Pancreas (tissue), 10 donors: ENCODE measurements at places on chromosomes 5 and 9. TPM values are rescaled to one million over a fixed set of nuclear protein-coding genes. Genes with fewer than 3 reads are reported as not detected.
A peak's percentile ranks its signal among the peaks of the same experiment; 100 is the strongest.

The FOXD4L5 gene
- 0.16 TPM for total RNA-seq

GRCh38 chr9:17045381-17045940 lies 89.4 kb upstream of the CNTLN start:
- H3K36me3 ChIP-seq: no peaks in the 10 kb centered on the region
- H3K27me3 ChIP-seq: no peaks in the 10 kb centered on the region
- no peak for DNase-seq
- no peaks in the 10 kb centered on the region for H3K4me1 ChIP-seq
- no peak overlapping the region for H3K4me3 ChIP-seq

GRCh38 chr5:61275841-61276240 lies 56.2 kb upstream of the ZSWIM6 start:
- no peaks in the 10 kb centered on the region for H3K36me3 ChIP-seq
- H3K27me3 ChIP-seq: no peaks in the 10 kb centered on the region
- no peak overlapping the region for H3K27ac ChIP-seq
- DNase-seq: no peak

- H3K4me3 ChIP-seq: no peak overlapping the region
- no peaks in the 10 kb centered on the region for H3K36me3 ChIP-seq
- no peaks in the 10 kb centered on the region for H3K27me3 ChIP-seq
- DNase-seq: no peak
- H3K27ac ChIP-seq: no peak overlapping the region
- peaks cover 9% of the 10 kb centered on the region for H3K4me1 ChIP-seq
Observed at GRCh38 chr5:143376911-143377813, 26.3 kb downstream of the NR3C1 start.

The ACSL6 gene
- total RNA-seq: 3.3 TPM

- H3K36me3 ChIP-seq: no peaks in the 10 kb centered on the region
- no peaks in the 10 kb centered on the region for H3K4me1 ChIP-seq
- H3K27ac ChIP-seq: no peak overlapping the region
- H3K27me3 ChIP-seq: no peaks in the 10 kb centered on the region
- DNase-seq: peak; percentile 18
Observed at GRCh38 chr9:14561929-14562405, 131.3 kb downstream of the ZDHHC21 start.

DNA sequence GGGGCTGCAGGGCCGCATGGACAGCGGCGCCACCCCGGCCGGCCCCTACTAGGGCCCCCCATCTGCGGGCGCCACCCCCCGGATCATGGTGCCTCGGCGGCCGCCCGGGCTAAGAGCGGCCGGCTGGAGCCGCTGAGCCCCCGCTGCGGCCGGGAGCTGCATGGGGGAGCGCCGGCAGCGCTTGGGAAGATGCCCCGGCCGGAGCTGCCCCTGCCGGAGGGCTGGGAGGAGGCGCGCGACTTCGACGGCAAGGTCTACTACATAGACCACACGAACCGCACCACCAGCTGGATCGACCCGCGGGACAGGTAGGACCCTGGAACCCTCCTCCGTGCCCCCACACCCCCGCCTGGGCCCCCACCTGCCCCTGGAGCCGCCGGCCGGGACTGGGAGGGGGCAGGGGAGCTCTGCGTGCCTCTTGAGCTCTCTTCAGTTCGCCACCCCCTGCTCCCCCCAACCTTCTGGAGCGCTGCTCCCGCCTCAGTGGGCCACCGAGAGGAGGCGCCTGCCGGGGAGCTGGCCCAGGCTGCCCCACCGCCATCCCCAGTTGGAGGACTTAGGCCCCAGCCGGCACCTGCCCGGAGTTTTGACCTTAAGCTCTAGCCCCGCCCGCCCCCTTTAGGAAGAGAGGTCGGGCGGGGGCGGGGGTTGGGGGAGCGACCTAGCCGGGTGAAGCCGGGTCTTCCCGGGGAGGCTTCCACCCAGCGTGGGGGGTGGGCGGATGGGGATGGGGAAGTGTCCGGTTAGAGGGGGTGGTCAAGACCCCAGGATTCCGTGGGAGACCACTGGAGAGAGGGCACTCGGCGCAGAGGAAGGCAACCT lies 730 bp downstream of the WWC1 start:
- peaks cover 39% of the 10 kb centered on the region for H3K4me1 ChIP-seq
- DNase-seq: peak; percentile 69
- H3K36me3 ChIP-seq: no peaks in the 10 kb centered on the region
- peak overlapping the region; percentile 81 for H3K4me3 ChIP-seq
- peak overlapping the region; percentile 50 for H3K27ac ChIP-seq

- no peak overlapping the region for H3K27ac ChIP-seq
- no peak overlapping the region for H3K4me3 ChIP-seq
- no peaks in the 10 kb centered on the region for H3K36me3 ChIP-seq
- DNase-seq: peak; percentile 13
- H3K4me1 ChIP-seq: no peaks in the 10 kb centered on the region
Observed at GRCh38 chr5:112635771-112636731, 101.6 kb upstream of the APC start.

- H3K36me3 ChIP-seq: no peaks in the 10 kb centered on the region
- H3K4me1 ChIP-seq: no peaks in the 10 kb centered on the region
- no peak overlapping the region for H3K27ac ChIP-seq
- H3K27me3 ChIP-seq: no peaks in the 10 kb centered on the region
- H3K4me3 ChIP-seq: no peak overlapping the region
Observed at GRCh38 chr5:3394891-3395599, 200.6 kb upstream of the IRX1 start.

- no peaks in the 10 kb centered on the region for H3K36me3 ChIP-seq
- H3K4me1 ChIP-seq: peaks cover 12% of the 10 kb centered on the region
Observed at GRCh38 chr9:113996531-113997001, 81.5 kb downstream of the AMBP start.

The ZFP62 gene
- total RNA-seq: 11.9 TPM

- no peak for DNase-seq
- no peaks in the 10 kb centered on the region for H3K4me1 ChIP-seq
- H3K36me3 ChIP-seq: no peaks in the 10 kb centered on the region
- no peak overlapping the region for H3K4me3 ChIP-seq
- no peak overlapping the region for H3K27ac ChIP-seq
Observed at GRCh38 chr9:13648676-13649075, 369.2 kb upstream of the MPDZ start.

DNA sequence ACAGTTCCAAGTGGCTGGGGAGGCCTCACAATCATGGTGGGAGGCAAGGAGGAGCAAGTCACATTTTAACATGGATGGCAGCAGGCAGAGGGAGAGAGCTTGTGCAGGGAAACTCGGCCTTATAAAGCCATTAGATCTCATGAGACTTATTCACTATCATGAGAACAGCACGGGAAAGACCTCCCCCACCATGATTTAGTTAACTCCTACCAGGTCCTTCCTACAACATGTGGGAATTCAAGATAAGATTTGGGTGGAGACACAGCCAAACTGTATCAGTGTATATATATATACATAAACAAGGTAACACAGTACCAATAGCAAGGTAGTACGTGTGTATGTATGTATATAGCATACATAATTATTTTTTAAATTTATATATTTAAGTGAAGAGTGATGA lies 50.9 kb downstream of the NFX1 start:
- no peaks in the 10 kb centered on the region for H3K27me3 ChIP-seq
- no peak for DNase-seq
- H3K27ac ChIP-seq: no peak overlapping the region
- no peak overlapping the region for H3K4me3 ChIP-seq
- H3K4me1 ChIP-seq: no peaks in the 10 kb centered on the region
- H3K36me3 ChIP-seq: peaks cover 84% of the 10 kb centered on the region

- H3K27ac ChIP-seq: no peak overlapping the region
- no peaks in the 10 kb centered on the region for H3K4me1 ChIP-seq
- no peaks in the 10 kb centered on the region for H3K27me3 ChIP-seq
- no peaks in the 10 kb centered on the region for H3K36me3 ChIP-seq
Observed at GRCh38 chr9:83382421-83382820, 155.8 kb downstream of the FRMD3 start.

DNA sequence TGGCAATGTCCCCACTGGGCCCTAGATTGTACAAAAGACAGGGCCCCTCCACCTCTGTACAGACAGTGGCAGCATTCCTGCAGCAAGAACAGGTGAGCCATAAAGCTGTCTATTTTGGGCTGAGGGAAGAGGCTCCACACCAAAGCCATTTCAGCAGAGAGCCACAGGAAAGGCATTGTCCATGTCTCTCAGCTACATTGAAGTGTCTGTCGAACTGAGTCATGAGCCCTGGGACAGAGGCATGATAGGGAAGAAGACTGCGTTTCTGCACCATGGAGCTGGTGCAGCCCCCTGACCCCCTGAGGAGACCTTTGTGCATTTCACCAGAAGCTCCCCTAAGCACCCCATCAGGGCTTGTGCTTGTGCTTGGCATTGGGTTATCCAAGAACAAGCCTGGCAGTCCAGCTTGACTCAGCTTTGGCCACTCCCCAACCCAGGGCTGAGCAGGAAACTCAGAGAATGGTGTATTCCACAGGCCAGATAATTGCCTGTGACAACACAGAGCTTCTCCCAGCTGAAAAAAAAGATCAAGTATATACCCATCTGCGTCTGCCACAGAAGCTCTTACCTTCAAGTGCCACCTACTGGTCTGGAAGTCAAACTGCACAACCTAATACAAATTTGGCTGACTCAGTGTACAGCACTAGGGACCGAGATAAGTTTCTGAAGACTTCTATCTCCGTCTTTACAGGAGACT lies 5.9 kb upstream of the FRMD3 start:
- H3K36me3 ChIP-seq: no peaks in the 10 kb centered on the region
- H3K4me1 ChIP-seq: no peaks in the 10 kb centered on the region
- no peaks in the 10 kb centered on the region for H3K27me3 ChIP-seq
- no peak for DNase-seq

DNA sequence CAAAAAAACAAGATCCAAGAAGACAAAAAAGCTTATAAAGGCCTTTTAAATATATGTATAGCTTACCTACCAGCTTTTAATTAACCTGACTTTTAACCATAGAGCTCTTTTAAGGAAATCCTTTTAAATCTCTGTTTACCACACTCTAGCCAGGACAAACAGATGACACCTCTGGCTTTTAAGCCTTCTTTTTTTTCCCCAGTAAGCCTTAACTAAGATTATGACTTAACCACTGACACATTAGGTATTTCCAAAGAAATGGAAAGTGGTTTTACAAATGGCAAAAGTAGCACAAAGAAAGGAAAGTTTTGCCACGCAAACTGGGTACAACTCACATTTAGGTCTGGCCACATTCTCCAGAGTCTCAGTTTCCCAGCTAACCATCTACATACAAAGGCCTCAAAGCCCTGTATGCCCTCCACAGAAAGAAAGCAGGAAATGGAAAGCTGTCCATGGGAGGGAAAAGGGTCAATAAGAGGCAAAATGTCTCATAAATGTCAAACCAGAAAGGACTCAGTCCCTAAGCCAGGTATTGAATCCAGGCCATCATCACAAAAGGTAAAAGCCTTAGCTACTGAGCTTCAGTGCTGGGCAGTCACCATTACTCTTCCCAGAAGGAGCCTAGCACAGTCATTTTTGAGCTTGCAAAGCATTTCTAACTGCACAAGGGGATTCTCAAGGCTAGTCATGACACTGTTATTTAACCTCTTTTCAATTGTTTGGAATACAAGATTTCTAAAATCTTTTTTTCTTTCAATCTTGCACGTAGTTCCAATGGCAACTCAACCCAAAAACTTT lies 19.7 kb downstream of the TMEM161B start:
- H3K4me1 ChIP-seq: peaks cover 6% of the 10 kb centered on the region
- H3K4me3 ChIP-seq: no peak overlapping the region
- DNase-seq: no peak
- H3K27ac ChIP-seq: no peak overlapping the region
- no peaks in the 10 kb centered on the region for H3K27me3 ChIP-seq

The NDUFA8 gene
- 13.2 TPM for total RNA-seq

The TSLP gene
- 0.13 TPM for total RNA-seq

The EFNA5 gene
- total RNA-seq: 1.7 TPM

The PKD2L2 gene
- total RNA-seq: not detected

DNA sequence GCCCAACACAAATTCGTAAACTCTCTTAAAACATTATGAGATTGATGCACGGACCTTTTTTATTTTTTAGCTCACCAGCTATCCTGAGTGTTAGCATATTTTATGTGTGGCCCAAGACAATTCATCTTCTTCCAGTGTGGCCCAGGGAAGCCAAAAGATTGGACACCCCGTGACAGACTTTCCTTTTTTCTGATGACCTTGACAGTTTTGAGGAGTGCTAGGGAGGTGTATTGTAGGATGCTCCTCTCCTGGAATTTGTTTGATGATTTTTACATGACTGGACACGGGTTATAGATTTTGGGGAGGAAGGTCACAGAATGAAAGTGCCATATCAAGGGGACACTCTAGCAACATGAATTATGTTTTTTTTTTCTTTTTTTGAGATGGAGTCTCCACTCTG lies 69.3 kb upstream of the FANCC start:
- DNase-seq: no peak
- no peaks in the 10 kb centered on the region for H3K27me3 ChIP-seq
- no peaks in the 10 kb centered on the region for H3K36me3 ChIP-seq
- no peaks in the 10 kb centered on the region for H3K4me1 ChIP-seq
- H3K4me3 ChIP-seq: no peak overlapping the region

DNA sequence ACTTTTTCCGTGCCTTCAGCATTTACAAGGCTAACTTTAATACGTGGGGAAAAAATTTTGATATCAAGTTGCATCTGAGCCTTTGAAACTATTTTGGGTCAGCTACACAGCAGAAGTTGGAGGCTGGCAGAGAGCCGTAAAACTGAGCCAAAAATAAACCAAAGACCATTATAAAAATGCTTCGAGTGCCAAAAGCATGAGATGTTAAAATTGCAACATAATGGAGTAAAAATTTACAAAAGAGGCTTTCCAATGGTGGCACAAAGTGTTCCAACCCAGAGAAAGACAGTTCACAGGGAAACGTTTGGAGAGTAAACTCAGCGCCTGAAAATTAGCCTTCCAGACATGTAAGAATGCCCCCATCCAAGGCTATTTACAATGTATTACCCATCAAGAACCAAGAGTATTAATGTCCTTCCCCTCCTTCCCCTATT lies 190.3 kb downstream of the TLE1 start:
- no peak for DNase-seq
- no peak overlapping the region for H3K4me3 ChIP-seq
- no peaks in the 10 kb centered on the region for H3K36me3 ChIP-seq
- no peaks in the 10 kb centered on the region for H3K27me3 ChIP-seq
- H3K27ac ChIP-seq: no peak overlapping the region

DNA sequence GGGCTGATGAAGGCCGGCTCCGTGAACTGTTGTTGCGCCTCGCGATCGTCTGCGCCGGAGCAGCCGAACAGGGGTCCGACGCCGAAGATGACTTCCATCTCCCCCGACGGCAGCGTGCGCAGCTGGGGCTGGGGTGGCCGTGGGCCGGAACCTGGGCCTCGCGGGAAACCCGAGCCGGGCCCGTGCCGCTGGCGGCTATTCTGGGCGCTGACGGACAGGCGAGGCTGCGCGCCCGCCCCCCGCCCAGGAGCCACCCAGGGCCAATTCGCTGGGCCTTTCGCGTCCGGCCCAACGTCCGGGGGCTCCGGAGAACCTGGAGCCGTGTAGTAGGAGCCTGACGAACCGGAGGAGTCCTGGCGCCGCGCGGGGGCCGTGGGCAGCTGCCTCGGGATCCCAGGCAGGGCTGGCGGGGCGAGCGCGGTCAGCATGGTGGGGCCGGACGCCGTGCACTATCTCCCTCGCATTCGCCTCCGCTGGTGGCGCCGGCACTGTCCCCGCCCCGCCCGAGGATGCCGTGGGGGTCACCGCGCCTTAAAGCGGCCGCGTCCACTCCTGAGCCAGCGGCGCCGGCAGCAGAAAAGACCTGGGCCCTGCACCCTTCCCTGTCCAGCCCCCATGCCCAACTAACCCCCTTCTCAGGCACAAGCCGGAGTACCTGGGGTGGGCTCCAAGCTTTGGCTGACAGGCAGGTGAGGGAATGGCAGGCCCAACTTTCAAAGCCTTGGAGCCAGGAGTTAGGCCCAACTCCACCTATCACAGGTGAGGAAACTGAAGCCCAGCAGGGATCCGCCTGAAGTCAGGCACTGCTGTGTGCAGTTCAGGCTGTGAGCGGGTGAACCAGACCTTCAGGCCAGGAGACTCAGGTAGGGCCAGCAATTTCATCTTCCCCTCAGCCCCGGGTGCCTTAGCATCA lies at the start of gene PROB1:
TSS of gene PROB1 (minus strand) at position 451 of the 913 bp plus-strand sequence. CDS start at position 428, 23 bp downstream.
- no peak within 1 kb of the TSS for H3K4me3 ChIP-seq
- H3K4me1 ChIP-seq: no peaks in the 10 kb centered on the region
- H3K27ac ChIP-seq: no peak within 1 kb of the TSS
- no peaks in the 10 kb centered on the region for H3K36me3 ChIP-seq
